ENCODE measurements at places on chromosomes 1 and 21. TPM values are rescaled to one million over a fixed set of nuclear protein-coding genes. Genes with fewer than 3 reads are reported as not detected.

DNA sequence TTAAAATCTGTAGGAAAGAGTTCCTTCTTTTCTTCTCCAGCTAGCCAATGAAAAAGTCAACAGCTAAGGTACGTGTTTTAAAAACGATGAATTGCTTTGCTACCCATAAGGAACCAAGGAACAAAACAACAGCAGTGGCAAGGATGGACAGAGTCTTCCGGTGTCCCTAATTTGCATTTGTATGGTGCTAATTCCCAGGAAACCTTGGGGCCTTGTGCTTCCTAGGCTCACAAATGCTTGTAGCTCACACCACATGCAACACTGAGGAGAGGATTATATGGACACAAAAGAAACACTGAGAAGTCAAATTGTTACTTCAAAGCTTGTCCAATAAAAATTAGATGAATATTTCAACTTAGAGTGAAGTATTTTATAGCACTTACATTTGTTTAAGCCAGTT is 1.8 kb upstream of the PGBD5 start:
- peaks cover 25% of the 10 kb centered on the region for H3K27me3 ChIP-seq
- no peak overlapping the region for H3K27ac ChIP-seq
- no peaks in the 10 kb centered on the region for H3K4me1 ChIP-seq
- H3K36me3 ChIP-seq, result no peaks in the 10 kb centered on the region

DNA sequence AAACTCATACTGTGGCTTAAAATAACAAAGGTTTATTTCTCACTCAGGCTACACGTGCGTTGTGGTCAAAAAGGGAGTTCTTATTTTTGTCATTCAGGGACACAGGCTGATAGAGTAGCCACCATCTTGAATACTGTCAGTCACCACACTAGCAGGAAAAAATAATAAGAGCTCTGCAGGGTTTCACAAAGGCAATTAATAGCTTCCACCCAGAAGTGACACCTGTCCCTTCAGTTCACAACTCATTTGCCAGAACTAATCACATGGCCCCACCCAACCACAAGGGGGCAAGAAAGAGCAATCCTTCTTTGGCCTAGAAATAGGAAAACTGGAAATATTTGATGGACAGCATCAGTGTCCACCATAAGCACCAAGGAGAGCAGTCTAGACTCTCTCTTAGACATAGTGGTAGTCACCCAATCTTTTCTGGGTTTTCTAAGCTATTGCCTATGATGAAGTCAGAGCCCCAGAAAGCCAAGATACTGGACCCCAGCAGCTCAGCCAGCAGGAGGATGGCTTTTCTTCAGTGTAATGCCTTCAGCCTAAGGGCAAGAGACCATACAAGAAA is 8.2 kb downstream of the HAPLN2 start:
- peaks cover 35% of the 10 kb centered on the region for H3K27me3 ChIP-seq
- no peak overlapping the region for H3K27ac ChIP-seq
- H3K4me3 ChIP-seq, result no peak overlapping the region
- no peaks in the 10 kb centered on the region for H3K4me1 ChIP-seq
- H3K36me3 ChIP-seq, result no peaks in the 10 kb centered on the region

GRCh38 chr1:111592389-111593361 is 26.9 kb upstream of the RAP1A start:
- no peak overlapping the region for H3K4me3 ChIP-seq
- no peaks in the 10 kb centered on the region for H3K27me3 ChIP-seq
- peaks cover 15% of the 10 kb centered on the region for H3K4me1 ChIP-seq
- no peak for DNase-seq
- H3K27ac ChIP-seq, result peak overlapping the region; percentile 66

DNA sequence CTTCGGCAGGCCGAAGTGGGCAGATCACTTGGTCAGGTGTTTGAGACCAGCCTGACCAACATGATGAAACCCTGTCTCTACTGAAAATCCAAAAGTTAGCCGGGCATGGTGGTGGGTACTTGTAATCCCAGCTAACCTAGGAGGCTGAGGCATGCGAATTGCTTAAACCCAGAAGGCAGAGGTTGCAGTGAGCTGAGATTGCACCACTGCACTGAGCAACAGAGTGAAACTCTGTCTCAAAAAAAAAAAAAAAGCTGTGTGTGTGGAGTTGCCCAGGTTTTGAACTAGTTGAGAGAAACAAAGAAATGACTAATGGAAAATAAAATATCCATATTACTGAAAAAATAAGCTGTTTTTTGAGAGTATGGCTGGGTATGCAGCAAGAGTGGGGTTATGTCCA is 100.2 kb downstream of the GTF2B start:
- H3K4me3 ChIP-seq, result no peak overlapping the region
- H3K4me1 ChIP-seq, result no peaks in the 10 kb centered on the region
- no peaks in the 10 kb centered on the region for H3K27me3 ChIP-seq
- no peak overlapping the region for H3K27ac ChIP-seq

The ZSWIM5 gene
- 0.07 TPM for polyA plus RNA-seq

All from SK-N-SH (cell line).